ENCODE measurements at places on chromosomes 5 and 9.

GRCh38 chr5:175092691-175093090 is 351.3 kb downstream of the DRD1 start:
- no peak for DNase-seq

GRCh38 chr5:75551471-75551870 is 39.8 kb downstream of the POLK start:
- no peak for DNase-seq

- no peak for DNase-seq
Observed at GRCh38 chr5:163565931-163566608, 60.7 kb downstream of the MAT2B start.

DNA sequence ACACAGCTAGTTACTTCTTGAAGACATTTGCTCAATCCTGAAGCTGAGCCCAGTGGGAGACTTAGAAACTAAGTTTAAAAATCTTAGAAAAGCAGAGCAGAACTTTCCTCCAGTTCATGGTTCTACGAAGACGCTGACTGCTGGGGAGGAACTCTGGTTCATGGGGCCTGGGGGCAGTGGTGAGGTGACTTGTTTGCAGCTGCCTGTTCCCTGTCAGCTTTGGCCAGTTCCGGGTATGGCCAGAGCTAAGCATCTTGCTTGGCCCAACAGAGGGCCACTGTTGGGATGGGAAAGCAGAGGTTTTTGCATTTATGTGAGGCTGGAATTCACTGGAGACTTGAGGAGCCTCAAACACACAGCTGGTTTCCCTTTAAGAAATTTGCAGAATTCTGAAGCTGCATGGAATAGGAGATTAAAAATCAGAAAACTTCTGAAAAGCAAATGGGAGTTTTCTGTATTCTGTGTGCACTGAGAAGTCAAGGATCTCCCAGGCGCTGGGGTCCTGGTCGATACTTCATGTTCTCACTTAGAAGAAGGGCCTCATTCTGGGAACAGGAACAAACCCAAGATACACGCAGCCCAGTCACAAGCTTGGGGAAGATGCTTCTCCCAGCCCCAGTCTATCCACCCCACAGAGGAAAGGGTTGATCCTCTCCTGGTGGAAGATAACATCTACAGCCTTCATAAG is 10.6 kb upstream of the HMHB1 start:
- DNase-seq: no peak

GRCh38 chr5:41748631-41749030 is 121.6 kb downstream of the OXCT1 start:
- no peak for DNase-seq

DNA sequence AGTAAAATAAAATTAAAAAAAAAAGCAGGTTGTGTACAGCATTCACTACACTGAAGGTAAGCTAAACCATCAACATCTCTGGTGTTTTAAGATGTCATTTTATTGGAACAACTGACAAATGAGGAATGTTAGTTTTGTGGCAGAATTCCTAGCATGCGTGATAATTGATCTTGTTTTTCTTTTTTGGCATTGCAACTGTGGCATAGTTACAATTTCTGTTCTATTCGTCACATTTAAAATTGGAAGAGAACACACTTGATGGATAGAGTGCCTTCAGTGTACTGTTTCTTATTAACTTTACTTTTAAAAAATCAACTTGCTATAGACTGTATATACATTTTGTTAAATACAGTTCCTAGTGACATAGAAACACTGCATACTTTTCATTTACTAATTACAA is 43.6 kb upstream of the TNFSF15 start:
- no peak for DNase-seq

GRCh38 chr9:6893350-6894131 is 135.8 kb downstream of the KDM4C start:
- DNase-seq: no peak

DNA sequence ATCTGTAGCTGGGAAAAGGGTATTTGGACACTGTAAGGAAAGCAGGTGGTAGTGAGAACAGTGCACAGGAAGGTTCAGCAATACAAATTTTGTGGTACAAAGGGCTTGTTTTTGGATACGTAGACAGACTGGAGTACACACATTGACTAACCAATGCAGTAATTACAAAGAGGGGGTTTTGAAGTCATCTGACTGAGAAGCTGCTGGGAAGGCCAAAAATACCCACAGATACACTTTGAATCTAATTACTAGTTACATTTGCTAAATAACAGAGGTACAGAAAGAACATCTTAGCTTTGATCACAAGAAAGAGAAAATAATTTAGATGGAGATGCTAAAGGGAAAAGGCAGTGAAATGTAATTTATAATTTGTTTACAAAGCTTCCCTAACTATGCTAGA is 45.9 kb downstream of the PKD2L2 start:
- no peak for DNase-seq

DNA sequence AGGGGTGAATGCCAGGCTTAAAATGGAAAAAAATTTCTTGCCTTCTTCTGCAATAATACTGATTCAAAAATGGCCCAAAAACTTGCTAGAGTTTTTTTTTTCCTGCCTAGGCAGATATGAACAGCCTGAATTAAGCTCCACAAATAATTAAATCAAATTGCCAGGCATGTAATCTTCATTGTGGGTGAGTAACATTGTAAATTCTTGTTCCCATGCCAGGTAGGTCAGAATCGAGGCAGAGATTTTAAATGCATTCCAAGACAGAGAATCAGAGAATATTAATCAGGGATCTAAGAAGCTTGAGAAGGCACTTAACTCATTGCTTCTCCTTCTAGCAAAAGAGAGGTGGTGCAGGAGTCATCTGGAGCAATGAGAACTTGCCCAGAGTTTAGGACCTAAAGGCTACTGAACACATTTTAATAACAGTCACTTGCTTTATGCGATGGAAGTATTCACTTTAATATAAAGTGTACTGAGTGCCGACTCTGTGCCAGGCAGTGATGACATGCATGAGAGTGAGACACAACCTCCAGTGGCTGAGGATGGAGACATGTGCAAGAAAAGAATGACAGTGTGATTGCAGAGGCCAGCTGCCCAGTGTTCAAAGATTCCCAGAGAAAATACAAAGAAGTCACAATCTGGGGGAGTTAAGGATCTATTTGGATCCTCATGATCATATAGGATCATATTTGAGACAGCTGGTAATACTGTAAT is 102.3 kb downstream of the APBA1 start:
- no peak for DNase-seq

GRCh38 chr5:146205499-146206202 is 2.2 kb downstream of the RBM27 start:
- no peak for DNase-seq

GRCh38 chr9:72006501-72006900 is 53.9 kb downstream of the C9orf57 start:
- no peak for DNase-seq

DNA sequence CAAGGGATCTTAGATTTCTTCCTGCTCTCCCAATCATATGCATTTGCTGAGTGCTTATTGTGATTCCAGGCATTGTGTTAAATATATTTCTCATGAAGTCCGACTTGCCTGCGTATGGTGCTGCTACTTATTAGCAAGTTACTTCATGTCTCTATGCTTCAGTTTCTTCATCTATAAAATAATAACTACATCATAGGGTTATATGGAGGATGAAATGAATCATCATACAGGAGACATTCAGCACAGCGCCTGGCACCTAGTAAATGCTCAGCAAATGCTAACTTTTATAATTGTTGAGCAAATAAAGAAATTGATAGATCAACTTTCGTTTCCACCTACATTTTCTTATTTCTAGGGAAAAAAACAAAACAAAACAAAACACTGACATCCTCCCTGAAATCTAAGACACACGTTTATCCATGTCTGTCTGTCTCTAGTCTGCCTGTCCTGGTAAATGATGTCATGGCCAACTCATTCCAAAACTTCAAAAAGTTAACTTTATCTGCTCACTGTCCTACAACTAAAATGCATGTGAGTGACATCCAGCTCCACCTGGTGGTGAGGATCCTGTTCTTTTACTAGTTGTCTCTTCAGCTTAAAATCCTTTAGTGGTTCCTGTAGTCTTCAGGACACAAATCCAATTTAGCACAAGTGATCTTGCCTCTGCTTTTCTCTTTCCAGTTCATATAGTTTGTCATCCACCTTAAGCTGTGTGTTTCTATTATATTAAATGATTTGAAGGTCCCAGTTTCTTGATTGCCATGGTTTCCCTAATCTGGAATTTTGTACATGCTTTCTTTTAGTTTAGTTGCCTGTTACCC is 27.7 kb downstream of the PPP3R2 start:
- no peak for DNase-seq

GRCh38 chr9:33956544-33956943 is 92.1 kb downstream of the UBAP2 start:
- DNase-seq: no peak

- DNase-seq: no peak
Observed at GRCh38 chr5:169869066-169869465, 111.2 kb downstream of the INSYN2B start.

DNA sequence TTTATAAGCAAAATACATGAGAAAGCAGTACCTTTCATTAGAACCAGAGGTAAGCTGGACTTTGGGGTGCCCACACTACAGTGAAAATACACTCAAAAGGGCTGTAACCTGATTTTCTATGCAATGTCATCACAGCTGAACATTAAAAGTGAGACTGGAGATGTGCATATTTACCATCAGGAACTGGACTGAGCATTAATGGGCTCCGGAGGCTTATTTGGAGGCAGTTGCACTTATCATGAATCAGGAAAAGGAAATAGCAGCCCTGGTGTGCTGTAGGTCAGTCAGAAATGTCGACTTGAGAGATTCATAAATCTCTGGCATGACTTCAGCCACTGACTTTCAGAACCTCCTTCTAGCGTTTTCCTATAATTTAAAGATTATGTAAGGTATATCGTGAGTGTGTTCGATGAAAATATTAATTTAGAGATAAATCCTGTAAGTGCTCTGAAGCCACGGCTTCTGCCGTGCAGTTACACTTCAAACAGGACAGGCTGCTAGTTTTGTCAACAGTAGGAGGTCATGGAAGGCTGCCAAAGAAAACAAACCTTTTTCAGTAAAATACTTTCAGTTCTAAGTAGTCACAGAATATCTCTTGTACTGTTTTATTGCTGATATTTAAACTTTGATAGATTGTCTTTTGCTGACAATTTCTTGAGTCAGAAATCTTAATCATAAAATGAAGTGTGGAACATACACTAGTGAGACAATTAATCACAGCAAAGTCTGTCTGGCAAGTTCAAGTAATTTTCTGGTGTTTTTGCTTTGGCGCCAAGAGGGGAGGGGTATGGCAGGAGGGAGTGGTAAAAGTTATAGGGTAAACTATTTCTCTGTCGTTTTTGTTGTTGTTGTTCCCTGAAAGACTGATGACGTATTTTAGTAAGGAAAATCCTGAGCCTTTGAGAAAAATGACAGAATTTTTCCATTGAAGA is 939.7 kb downstream of the NR2F1-AS1 start:
- DNase-seq: no peak

DNA sequence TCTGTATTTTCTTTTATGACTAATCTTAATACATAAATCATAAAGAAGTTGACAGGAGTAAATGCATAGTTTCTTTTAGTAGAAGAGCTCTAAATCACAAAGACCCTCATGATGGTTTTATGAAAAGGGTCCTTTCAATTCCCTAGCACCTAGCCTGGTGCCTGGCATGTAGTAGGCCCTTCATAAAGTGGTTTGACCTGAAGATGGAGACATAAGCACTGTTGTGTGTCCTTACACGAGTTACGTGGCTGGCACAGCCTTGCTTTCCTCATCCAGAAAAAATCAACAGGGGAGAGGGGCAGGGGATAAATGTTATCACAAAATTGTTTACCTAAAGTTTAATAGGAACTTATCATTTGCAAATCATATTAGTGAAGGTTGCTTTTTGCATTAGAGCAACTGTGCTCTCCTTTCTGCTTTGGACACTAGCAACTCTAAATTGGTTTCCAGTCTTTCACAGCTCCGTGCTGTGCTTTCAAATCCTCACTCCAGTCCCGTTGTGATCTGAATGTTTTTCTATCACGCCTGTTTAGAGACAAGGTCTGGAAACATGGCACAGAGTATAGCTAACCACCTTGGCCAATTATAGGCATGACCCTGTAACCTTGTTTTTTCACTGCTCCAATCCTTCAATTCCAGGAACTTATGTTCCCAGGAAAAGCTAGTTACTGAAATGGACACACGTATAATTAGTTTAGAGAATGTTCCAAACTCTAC is 55.7 kb downstream of the ARL15 start:
- DNase-seq: no peak

GRCh38 chr5:167785106-167785505 is 506.3 kb upstream of the WWC1 start:
- DNase-seq: no peak

GRCh38 chr5:158747816-158748432 is 351.8 kb downstream of the EBF1 start:
- no peak for DNase-seq

DNA sequence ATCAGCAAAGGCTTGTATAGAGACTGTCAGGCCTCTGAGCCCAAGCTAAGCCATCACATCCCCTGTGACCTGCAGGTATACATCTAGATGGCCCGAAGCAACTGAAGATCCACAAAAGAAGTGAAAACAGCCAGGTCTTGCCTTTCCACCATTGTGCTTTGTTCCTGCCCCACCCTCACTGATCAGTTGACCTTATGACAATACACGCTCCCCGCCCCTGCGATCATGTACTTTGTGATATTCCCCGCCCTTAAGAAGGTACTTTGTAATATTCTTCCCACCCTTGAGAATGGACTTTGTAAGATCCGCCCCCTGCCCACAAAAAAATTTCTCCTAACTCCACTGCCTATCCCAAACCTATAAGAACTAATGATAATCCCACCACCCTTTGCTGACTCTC is 18.6 kb upstream of the NPM1 start:
- DNase-seq: no peak

- no peak for DNase-seq
Observed at GRCh38 chr5:174706997-174707572, 17.3 kb upstream of the MSX2 start.

DNA sequence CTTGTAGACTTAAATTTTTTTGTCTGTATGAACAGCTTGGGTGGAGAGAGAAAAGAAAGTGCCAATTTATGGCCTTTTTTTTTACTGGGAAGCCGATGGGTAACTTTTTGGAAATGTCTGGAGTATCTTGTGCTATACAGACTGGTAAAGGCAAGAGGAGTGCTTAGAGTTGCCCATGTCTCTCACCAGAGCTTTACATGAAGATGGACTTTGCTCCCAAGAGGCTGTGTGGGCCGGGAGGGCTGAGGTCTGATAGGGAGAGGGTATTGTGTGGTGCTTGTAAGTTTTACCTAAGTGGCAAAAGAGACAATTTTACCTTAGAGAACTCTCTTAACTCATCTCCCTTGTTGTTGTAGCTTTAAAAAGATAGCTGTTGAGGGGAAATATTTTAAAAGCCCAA is 203.2 kb downstream of the SEMA6A start:
- no peak for DNase-seq

- DNase-seq: no peak
Observed at GRCh38 chr5:117357886-117358285, 783.3 kb upstream of the SEMA6A start.

Measured in stimulated activated CD8-positive, alpha-beta memory T cell treated with anti-CD3 and anti-CD28 coated beads, Interleukin-15, amount 100 ng/mL, for 24 hours (primary cell).